ENCODE measurements at places on chromosomes 12 and 14.

- no peak for DNase-seq
These were observed 39.0 kb upstream of the ITPR2 start for GRCh38 chr12:26871985-26872384.

- no peak for DNase-seq
These were observed 464.6 kb downstream of the FUT8 start for GRCh38 chr14:65877166-65877565.

DNA sequence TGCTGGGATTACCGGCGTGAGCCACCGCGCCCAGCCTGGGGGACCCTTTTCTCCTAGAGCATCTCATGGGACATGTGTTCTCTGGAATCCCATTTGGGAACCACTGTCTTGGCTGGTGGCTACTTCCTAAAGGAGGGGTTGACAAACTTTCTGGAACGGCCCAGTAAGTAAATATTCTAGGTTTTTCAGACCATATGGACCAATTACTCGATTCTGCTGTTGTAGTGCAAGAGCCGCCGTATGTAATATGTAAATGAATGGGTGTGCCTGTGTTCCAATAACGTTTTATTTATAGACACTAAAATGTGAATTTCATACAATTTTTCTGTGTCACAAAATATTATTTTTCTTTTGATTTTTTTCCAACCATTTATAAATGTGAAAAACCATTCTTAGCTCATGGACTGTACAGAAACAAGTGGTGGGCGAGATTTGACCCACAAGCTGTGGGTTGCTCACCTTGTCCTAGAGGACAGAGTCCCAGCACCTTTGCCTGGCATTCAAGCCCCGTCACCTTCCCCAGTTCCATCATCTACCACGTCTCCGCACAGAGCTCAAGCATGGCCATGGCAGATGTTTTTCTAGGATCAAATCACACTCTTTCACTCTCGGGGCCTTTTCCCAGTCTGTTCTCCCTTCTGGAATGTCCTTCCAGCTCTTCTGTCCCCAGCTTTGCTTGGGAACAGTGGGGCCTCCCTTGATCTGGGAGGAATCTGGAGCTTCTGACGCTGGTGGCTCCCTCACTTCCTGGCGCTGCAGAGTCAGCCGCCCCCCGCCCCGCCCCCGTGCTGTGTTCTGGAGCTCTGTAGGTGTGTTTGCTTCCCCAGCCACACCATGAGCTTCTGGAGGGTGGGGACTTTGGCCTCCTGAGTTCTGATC is 17.9 kb upstream of the RCOR1 start:
- DNase-seq, result no peak

GRCh38 chr14:61037215-61037614 is 56.2 kb downstream of the SLC38A6 start:
- no peak for DNase-seq

DNA sequence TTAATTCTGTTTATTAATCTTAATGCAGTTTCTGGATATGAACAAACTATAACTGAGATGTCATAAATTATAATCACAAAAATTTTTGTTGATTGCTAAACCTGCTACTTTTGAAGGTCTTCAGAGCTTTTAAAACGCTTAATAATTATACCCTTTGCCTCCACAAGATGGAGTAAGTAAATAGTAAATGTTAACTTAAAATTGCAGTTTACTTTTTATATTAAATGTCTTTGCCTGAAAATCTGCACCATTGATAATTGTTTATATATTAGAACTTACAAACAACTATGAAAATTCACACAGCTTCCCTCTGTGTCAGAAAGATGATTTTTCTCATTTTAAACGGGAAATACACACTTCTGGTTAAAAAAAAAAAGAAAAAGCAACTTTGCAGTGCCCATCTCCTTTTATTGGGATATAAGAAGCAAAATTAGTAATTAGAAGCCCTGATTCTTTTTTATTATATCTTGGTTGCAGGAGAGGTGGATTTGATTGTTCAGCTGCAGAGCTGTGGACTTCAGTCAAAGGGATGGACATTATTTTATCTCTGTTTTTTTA is 35.6 kb downstream of the SCFD1 start:
- DNase-seq, result no peak

GRCh38 chr12:118981285-118982211 is at the start of gene SRRM4:
TSS of gene SRRM4 (plus strand) at chr12:118981541. CDS start at chr12:118981883, 342 bp downstream.
- DNase-seq, result no peak

DNA sequence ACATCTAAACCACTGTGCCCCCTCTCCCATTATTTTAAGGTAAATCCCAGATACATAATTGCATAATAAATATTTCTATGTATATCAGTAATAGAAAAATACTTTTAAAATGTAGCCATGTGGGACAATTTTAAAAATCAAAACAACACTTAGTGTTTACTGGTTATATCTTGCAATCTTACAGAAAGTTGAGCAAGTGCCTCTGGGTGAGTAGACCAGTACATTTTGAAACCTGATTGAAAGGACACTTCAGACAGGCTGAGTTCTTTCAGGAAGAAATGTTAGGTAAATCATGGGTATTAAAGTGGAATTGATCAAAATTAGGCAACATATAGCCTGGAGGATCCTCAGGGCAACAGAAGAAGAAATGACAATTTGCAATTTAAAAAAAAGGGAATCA is 7.2 kb downstream of the SLC38A4 start:
- no peak for DNase-seq

DNA sequence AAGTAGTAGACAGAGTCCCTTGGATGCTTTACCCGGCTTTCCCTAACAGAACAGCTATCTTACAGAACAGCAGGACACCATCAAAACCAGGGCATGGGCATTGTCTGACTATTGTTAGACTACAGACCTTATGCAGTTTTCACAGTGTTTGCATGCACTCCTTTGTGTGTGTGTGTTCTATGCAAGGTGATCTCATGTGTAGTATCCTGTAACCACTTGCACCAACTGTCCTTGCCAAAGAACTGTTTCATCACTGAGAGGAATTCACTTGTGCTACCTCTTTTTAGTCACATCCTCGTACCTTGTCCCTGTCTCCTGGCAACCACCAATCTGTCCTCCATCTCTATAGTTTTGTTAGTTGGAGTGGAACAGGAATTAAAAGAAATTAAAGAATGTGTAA is 183.6 kb upstream of the PZP start:
- DNase-seq, result no peak

All from KG1 (cell line).